GM19239 (cell line): ENCODE measurements at places on chromosomes 6 and 20.

GRCh38 chr6:119308991-119309657 is 40.4 kb downstream of the MAN1A1 start:
- no peak for DNase-seq

DNA sequence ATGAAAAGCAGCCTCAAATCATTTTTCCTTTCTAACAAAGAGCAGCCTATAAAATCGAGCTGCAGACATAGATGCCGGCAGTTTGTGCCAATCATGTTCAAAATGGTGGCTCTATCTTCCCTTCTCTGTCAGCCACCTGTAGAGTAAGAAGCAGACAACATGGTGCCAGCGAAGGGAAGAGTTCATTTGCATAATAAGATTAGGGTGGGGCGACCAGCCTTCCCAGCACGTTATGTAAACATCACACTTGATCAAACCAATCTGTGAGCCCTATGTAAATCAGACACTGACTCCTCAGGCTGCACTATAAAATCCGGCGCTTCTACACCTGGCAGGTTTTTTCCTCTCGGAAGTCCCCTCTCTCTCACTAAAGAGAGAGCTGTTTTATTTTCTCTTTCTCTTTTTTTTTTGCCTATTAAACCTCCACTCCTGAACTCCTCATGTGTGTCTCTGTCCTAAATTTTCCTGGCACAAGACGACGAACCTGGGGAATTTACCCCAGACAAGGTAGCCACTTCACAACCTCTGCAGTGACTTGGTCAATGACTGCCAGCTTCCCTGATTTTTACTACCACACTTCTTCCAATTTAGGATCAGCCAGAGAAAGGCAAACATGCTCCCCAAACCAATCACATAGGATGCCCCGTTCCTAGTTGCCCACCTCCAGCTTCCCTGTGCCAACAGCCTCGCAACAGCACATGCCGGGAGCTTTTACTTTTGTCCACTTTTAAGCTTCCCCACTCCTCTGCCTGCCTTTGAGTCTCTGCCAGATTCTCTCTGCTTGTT is 12.9 kb downstream of the TPMT start:
- no peak for DNase-seq

GRCh38 chr6:56664029-56664428 is 21.3 kb upstream of the DST start:
- no peak for DNase-seq

- DNase-seq: no peak
Observed at GRCh38 chr20:53834062-53834442, 236.3 kb downstream of the BCAS1 start.

DNA sequence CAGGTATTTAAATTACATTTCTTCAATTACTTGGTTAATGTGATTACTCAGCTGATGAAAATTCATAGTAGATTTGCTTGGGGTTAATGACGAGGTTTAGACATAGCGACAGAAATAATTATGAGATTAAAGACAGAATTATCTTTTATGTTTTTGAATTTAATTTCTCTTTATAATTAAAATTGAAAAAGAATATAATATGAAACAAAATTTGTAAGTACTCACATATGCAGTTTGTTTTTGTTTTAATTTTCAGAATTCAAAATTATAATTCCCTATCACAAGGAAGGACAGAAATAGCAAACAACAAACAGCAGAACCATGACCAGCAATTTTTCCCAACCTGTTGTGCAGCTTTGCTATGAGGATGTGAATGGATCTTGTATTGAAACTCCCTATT is at the start of gene TAAR8:
TAAR8 (plus strand) TSS at position 301 of the 400 bp plus-strand sequence; CDS start at position 322, 21 bp downstream.
- DNase-seq: no peak

- no peak for DNase-seq
Observed at GRCh38 chr6:15320693-15321092, 74.8 kb downstream of the JARID2 start.

DNA sequence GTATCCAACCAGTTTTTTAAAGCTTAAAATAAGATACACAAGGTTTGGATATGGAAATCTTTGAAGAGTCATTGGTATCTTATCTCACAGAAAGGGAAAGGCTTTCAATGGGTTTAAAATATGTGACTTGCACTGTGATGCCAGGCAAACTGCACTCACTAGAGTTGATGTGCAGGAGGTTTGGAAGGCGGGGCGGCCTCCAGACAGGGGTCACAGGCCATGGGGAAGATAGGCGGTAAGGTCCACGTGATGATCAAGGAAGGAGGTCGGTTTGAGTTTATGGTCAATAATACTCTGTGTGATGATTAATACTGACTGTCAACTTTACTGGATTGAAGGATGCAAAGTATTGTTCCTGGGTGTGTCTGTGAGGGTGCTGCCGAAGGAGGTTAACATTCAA is 9.5 kb upstream of the RAMACL start:
- DNase-seq: no peak

- DNase-seq: no peak
Observed at GRCh38 chr6:143806282-143807102, 36.6 kb upstream of the LTV1 start.

- DNase-seq: no peak
Observed at GRCh38 chr20:41230136-41230535, 87.4 kb downstream of the ZHX3 start.

DNA sequence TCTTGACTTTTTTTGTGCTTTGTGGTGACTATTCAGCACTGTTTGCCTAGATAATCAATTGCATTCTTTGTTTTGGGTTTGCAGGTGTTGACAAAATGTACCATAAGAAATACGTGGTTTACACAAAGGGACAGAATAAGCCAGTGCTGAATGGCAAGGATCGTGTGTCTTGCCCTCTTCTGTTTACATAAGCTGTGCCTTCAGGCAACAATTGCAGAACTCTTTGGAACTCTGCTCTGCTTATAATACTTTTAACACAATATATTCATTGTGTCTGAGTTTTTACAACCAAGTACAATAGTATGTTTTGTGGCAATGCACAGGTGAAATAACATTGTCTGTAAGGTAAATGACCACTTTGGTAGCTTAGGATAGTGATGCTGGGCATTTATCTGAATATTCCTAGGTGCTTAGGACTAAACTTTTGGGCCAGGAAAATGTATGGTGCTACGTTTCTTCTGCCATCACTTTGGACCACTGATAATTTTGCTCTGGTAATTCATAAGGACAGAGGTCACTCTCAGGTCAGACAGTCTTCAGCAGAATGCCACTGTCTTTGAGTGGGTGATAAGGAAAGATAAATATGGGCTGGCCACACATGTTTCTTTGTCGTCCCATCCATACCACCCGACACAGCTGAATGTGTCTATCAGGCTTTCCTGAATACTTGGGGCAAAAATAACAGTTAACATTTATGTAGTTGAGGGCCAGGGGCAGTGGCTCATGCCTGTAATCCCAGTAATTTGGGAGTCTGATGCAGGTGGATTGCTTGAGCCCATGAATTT is 344.6 kb upstream of the IMPG1 start:
- no peak for DNase-seq

DNA sequence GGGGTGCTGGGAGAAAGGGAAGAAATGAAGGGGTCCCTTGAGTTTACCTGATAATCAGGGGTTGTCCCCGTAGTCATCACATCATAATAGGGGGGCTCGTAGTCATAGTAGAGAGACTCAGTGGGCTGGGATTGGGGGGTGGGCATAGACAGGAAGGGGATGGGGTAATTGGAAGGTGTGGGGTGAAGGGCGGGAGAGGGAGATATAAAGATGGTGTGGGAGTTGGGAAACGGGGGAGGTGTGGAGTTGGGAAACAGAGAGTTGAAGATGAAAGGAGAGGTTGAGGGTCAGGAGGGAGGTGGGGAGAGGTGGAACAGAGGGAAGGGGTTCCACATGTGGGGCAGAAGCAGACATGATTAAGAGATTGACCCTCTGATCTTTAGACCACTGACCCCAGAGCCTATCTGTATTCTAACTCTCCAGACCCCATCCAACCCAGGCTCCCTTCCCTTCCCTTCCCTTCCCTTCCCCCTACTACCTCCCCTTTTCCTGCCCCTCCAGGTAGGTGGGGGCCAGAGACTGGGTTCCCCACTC is 6.5 kb downstream of the COL11A2 start:
- DNase-seq: no peak

DNA sequence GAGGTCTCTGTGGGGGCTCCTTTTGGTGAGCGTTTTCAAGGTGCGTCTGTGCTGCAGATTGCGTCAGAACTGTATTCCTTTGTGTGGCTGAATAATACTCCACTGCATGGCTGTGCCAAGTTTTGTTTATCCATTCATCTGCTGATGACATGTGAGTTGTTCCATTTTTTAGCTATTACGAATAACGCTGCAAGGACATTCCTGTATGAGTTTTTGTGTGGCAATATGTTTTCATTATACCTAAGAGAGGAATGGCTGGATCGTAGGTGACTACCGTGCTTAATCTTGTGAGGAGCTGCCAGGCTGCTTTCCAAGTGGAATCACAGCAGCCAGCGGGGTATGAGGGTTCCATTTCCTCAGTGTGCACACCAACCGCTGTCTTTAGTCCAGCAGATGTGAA is 1.1 kb upstream of the DACT2 start:
- no peak for DNase-seq

DNA sequence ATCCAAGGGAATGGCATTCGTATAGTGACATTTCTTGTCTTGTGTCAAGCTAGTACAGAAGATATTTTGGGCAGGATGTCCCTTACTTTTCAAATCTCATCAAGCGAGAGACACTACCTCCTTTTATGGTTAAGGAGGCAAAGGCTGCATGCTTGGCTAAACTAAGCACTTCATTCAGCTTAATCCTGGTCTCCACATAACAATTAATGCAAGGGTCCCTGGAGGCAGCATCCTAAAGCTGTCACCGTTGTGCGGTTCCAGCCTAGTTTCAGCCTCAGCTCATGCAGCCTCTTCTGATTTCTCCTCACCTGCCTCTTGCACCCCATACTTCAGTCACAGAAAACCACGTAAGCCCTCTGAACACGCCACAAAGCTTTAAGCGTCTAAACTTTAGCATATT is 67.1 kb upstream of the SLC22A23 start:
- DNase-seq: no peak

DNA sequence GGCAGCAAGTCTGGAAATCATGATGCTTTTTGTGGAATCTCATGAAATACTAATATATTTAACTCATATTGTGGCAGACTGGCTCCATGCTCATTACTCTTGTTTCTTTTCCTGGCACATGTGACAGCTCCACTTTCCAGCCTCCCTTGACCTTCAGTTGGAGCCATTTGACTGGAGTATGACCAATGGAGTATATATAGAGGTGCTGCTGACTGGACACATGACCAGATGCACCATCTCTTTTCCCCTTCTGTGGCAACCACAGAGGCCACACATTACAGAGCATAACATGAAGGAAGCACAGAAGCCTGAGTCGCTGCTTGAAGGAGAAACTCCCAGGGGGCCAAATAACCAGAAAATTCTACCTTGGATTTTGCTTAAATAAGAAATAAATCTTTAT is 77.4 kb downstream of the MKKS start:
- DNase-seq: no peak

- no peak for DNase-seq
Observed at GRCh38 chr20:59342023-59342957, 41.9 kb downstream of the EDN3 start.

- peak; percentile 38 for DNase-seq
Observed at GRCh38 chr6:111997078-111997852, 56.6 kb upstream of the CCN6 start.

- no peak for DNase-seq
Observed at GRCh38 chr6:157238346-157238745, 85.0 kb downstream of the TMEM242 start.

DNA sequence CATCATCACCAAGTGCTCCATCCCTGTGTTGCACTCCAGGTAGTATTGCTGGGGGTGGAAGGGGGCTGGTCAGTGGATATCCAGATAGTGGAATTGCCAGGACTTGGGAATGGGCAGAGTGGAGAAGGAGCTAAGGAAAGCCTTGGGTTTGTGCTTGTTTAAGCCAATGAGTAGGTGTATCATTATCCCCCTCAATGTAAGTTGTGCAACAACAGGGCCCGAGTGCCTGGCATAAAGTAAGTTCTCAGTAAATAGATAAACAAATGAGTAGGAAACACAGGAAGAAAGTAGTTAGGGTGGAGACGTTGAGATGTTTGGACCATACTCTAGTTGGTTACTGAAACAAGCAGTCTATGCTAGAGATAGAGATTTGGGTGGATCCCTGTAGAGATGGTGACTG is 9.8 kb downstream of the CCND3 start:
- DNase-seq: no peak

GRCh38 chr6:106177786-106178185 is 91.7 kb downstream of the PRDM1 start:
- DNase-seq: no peak

DNA sequence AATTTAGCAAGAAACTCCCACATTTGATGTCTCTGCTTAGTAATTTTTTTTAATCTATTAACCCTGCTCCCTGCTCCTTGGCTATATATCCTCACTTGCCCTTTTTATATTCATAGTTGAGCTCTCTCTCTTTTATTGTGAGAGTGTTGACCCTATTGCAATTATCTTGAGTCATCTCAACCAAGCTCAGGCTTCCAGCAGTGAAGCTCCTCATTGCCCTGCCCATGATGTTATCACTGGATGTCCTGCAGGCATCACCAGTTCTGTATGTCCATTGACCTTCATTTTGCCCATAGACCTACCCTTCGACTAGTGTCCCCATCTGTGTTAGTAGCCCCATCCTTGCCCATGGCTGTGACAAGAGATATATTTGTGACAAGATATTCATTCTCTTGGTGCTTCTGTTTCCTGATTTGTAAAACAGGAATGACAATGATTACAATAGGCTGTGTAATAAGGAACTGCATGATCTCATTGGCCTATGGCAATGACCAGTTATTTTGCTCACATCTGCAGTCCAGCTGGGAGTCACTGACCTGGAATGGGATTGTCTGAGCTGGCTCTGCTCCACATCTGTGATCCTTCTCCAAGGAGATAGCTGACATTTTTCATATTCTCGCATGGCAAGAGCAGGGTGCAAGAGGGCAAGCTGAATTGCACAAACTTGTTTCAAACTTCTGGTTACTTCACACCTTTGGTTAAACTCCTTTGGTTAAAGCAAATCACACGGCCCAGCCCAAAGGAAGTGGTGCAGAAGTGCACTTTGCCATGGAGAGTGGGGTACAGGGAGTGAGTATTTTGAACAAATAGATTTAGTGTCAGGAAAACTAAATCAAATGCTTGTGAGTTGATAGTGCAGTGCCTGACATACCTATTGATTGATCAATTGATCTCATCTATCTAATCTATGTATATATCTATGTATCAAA is 47.7 kb upstream of the CST5 start:
- DNase-seq: no peak

DNA sequence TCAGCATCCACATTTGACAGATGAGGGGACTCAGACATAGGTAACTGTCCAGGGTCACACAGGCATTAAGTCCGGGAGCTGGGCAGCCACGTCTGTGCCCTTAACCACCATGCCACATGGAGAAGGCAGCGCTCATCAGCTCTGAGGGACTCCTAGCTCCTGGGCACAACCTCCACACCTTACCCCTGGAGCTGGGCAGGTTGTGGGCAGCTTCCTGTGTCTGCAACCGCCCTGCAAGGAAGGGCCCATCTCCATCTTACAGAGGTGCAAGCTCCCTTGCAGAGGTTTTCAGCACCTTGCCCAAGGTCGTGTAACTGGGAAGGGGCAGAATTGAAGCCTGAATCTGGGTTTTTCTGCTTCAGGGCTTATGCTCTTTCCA is 7.9 kb downstream of the CCDC167 start:
- DNase-seq: no peak

GRCh38 chr6:55567558-55567957 is 11.4 kb downstream of the HMGCLL1 start:
- no peak for DNase-seq
